ENCODE measurements at places on chromosomes 13 and 19.

- no peak for DNase-seq
Observed at GRCh38 chr13:113035213-113035800, 66.3 kb downstream of the MCF2L start.

GRCh38 chr13:97460004-97460775, 26.2 kb downstream of the RAP2A start:
- DNase-seq, result peak; percentile 45

DNA sequence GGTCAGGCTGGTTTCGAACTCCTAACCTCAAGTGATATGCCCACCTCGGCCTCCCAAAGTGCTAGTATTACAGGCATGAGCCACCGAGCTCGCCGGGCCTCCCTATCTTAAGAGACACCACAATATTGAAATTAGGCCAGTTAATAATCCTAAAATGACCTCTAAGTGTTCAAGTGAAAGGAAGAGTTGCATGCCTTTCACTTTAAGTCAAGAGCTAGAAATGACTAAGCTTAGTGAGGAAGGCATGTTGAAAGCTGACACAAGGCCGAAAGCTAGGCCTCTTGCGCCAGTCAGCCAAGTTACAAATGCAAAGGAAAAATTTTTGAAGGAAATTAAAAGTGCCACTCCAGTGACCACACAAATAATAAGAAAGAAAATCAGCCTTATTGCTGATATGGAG, 144.5 kb upstream of the FNDC3A start:
- no peak for DNase-seq

- DNase-seq, result no peak
Observed at GRCh38 chr19:5692723-5693194, 2.7 kb downstream of the RPL36 start.

GRCh38 chr13:83634601-83635000, 247.7 kb downstream of the SLITRK1 start:
- no peak for DNase-seq

- DNase-seq, result no peak
Observed at GRCh38 chr13:30110301-30111070, 196.9 kb downstream of the KATNAL1 start.

GRCh38 chr13:28582225-28582891, 76.6 kb upstream of the POMP start:
- no peak for DNase-seq

GRCh38 chr19:10690341-10690781, 10.9 kb upstream of the QTRT1 start:
- DNase-seq, result no peak

DNA sequence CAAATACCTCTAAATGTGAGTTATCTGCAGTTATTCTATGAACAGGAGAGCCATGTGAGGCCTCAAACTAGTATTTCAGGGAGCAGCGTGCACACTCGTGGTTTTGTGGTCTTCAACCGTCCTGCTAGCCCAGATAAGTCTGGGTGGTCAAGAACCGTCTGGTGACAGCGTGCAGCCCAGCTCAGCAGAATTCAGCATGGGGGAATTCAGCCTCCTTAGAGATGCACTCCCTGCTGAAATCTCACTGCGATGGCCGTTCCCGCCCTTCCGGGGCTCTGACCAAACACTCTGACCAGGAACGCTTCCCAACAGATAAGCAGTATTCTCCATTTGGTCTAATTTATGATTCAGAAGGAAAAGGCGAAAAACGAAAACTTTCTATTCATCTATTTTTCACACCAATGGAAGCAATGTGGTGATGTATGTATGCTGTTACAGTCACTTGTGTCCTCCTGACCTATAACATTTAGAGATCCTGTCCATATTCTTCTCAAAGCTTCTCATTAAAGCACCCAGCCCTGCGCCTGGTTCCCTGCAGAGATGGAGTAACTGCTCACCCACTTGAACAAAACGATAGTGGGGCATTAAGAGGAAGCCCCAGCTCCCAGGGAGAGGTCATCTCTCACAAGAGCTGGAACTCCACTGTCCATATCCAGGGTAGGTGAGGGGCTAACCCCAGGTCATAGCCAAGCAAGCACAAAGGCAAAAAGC, 2.9 kb downstream of the ANKRD27 start:
- no peak for DNase-seq

GRCh38 chr19:1475751-1476437, 3.1 kb downstream of the C19orf25 start:
- no peak for DNase-seq

GRCh38 chr19:55489711-55490477, 1.7 kb downstream of the SSC5D start:
- no peak for DNase-seq

- DNase-seq, result peak; percentile 84
Observed at GRCh38 chr19:35153701-35154524, 622 bp upstream of the FXYD5 start.

- no peak for DNase-seq
Observed at GRCh38 chr19:28468701-28469459, 744.1 kb downstream of the UQCRFS1 start.

DNA sequence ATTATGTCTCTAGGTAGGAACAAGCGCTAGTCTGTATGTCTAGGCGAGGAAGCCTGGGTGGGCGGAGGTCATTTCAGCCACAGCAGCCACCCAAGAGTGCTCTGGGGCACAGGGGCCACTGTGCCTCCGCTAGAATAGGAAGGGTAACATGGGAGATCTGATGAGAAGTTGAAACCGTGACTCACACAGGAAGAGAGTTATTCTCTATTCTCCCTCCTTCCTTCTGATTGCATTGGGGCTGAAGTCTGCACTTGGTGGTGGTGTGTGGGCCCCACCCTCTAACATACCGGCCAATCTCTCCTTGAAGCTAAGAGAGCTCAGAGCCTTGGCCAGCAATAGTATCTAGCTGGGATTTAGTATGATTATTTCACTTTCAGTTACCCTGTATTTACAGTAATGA, 20.3 kb upstream of the GGACT start:
- DNase-seq, result peak; percentile 19

DNA sequence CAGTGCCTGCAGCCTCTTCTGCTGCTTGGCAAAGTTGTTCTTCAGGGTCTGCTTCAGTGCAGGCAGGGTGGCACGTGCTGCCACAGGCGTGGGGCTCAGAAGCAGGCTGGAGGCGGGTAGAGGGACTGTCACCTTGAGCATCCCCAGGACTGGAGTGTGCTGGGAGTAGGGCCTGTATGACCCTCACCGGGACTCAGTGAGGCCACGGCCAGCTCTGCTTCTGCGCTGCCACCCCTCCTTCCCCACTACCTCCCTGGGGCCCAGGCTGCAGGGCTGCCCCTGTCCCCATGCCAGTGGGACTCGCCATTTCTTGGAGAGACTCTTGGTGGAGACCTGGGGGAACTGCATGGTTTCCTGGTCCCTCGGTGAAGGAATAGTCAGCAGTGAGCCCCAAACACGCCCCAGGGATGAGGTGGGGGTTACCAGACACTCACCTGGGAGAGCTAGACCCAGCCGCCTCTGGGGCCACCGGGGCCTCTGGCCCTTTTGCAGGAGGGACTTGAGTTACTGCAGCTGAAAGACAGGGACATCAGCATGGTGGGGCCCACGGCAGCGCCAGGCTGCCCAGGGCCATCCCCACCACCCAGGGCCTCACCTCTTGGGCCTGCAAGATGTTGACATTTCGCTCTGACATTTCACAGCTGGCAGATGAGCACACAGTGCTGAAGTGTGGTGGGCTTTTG, 29.9 kb downstream of the TUBA3C start:
- no peak for DNase-seq

All from germinal center (tissue), 1 donor.